ENCODE measurements at places on chromosomes 6 and 20.

DNA sequence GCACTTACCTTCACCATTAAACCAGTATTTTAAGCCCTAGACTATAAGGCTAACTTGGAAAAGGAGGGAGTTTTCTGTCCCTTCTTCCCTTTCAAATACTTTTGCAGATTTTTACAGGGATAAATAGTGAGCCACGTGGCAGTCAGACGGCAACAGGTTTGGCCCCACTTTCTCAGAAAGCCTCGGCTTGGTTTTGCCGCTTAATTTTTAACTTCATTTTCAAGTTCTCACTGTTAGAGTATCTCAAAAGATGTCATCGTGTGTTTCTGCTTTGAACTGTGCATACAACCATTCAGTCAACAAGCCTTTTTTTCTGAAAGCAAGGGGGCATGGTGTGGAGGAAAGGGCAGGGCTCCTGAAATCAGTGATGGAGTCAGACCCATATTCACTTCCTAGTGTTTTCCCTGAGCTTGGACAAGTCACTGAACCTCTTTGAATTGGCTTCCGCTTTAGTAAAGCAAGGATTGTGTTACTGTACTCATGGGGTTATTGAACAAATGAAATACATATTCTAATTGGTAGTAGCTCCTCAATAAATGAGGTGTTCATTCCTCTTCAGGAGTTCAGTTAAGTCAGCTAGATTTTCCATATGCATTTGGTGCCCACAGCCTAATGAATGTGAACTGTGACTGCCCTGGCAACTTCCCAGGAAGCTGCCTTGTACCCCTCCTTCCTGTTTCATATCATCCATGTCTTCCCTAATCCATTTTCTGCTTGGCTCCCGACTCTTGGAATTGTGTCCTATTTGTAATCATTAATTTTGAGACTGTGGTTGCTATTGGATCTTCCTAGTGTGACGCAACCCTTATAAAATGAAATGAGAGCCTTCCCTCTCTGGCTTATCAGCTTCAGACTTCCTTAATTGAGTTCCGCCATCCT lies at the start of gene SLC17A2:
TSS of gene SLC17A2 (minus strand) at position 160 of the 879 bp plus-strand sequence. CDS start 4,895 bp downstream, outside the sequence.
- no peak for DNase-seq

- DNase-seq, result no peak
Observed at GRCh38 chr20:38392356-38392755, 42.8 kb downstream of the SNHG17 start.

DNA sequence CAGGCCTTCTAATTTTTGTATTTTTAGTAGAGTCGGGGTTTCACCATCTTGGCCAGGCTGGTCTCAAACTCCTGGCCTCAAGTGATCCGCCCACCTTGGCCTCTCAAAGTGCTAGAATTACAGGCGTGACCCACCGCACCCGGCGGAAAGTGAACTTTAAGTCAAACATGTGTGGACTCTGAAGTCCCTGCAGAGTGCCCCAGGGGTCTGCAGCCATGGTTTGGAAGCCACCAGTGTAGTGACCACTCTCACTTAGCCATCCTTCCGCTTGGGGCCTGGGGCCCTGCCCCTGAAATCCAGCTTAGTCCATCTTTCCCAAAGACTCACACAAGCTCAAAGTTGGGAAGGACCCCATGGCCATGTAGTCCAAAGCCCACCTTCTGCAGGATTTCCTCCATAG lies 164.5 kb downstream of the GRM4 start:
- DNase-seq, result no peak

DNA sequence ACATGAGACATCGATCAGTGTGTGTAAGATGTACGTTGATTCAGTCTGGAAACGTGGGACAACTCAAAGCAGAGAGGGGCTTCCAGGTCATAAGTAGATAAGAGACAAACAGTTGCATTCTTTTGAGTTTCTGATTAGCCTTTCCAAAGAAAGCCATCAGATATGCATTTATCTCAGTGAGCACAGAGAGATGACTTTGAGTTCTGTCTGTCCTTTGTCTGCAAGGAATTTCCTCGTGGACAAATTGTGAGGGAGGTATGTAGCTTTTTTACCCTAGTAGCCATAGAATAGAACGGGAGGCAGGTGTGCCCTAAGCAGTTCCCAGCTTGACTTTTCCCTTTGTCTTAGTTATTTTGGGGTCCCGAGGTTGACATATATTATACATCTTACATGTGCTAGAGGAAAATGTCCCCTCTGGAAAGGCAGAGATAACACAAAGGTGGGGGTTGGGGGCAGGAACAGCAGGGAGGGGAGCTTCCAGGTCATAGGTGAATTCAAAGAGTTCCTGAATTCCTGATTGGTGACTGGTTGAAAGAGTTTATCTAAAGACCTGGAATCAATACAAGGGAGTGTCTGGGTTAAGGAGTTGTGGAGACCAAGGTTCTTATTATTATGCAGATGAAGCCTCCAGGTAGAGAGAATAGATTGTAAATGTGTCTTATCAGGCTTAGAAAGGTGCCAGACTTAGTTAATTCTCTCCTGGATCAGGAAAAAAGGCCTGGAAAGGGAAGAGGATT lies 237.0 kb downstream of the NFATC2 start:
- DNase-seq, result no peak

GRCh38 chr6:156627524-156627923 lies 149.7 kb upstream of the ARID1B start:
- no peak for DNase-seq

DNA sequence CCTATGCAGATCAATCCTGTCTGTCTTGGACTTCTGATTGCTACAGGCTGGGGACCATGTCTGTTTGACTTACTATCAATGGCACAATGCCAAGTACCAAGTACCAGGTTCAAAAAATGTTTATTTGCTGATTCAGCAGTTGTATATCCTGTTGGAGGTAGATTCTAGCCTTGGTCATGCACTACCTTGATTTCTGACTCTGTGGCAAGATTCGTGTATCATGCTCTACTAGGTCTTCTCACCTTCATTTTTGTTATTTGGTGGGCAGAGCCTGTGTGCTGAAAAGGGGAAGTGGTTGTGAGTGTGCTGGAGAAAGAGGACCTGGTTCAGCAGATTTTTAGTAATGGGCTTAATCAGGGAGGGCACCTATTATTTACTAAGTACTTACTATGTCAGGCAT lies 192.4 kb upstream of the MYLIP start:
- DNase-seq, result no peak

GRCh38 chr6:3732345-3733141 lies 19.0 kb downstream of the PXDC1 start:
- DNase-seq, result no peak

DNA sequence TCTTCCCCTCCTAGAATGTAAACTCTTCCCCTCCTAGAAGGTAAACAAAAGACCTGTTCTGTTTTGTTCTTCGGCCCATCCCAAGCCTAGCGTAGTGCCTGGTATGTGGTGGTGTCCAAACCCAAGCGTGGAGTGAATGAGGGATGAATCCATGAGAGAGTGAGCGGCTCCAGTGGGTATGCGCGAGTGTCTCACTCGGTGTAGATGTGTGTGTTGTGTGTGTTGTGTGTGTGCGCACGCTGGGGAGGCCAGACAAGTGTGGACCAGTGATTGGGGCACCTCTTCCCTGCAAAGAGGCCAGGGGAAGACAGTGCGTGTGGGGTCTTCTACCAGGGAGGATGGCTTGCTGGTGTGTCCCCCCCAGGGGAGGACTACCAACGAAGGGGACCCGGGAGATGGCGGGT lies 392 bp upstream of the SLC2A10 start:
- no peak for DNase-seq

DNA sequence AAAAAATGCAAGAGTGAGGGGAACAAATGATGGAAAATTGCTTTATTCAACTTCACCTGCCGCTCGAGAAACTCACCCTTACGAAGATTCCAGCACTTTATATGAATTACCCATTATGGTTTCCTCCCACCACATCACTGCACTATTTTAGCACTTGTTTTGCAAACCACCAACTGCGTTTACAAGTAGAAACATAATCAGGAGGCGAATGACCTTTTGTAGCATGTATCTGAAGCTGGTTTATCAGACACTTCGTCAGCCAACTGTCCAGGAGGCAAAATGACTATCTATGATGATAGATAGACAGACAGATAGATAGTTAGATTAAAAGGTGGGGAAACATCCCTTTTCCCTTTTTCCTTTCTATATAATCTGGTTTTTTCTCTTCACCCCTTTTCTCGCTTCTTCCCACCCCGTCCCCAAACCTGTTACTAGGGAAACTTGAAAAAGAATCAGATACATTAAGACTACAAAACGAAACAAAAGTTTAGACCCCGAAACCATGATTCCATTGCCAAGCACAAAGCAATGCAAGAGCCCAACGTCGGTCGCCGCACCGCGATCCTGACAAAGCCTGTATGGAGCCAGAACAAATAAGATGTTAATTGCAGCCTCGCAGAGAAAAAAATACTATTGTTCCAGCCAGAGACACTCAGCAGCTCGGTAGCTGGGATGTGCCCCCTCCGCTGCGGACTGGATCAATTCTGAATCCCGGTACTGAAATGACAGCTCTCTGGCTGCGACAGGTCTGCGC lies 933 bp upstream of the ADGRB3 start:
- DNase-seq, result no peak

GRCh38 chr6:168926306-168926705 lies 327.3 kb downstream of the THBS2 start:
- no peak for DNase-seq

- no peak for DNase-seq
Observed at GRCh38 chr6:4369616-4370015, 234.2 kb upstream of the ECI2 start.

GRCh38 chr6:117910549-117910948 lies 3.5 kb downstream of the SLC35F1 start:
- DNase-seq, result no peak

- no peak for DNase-seq
Observed at GRCh38 chr20:25296094-25297093, 48.5 kb downstream of the PYGB start.

GRCh38 chr6:35084511-35085203 lies 56.5 kb downstream of the TCP11 start:
- DNase-seq, result no peak

- no peak for DNase-seq
Observed at GRCh38 chr6:4402477-4402976, 267.2 kb upstream of the ECI2 start.

- DNase-seq, result no peak
Observed at GRCh38 chr6:129785756-129786135, 75.4 kb downstream of the TMEM244 start.

DNA sequence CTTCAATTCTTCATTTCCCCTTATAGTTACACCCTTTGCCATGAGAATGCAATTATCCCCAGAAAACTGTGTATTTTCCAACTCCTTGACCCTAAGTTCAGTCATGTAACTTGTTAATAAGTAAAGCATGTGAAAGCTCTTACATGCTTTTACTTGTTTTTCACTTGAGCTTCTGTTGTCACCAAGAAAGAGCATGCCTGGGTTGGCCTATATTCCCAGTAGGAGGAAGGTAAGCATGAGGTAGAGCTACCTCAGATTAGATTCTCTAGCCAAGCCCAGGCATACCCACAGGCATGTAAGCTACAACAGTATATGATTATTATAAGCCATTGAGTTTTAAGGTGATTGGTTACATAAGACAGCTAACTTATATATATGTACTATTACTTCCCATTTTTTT lies 101.7 kb upstream of the SMLR1 start:
- no peak for DNase-seq

- DNase-seq, result no peak
Observed at GRCh38 chr6:160519603-160520042, 144.5 kb downstream of the LPA start.

DNA sequence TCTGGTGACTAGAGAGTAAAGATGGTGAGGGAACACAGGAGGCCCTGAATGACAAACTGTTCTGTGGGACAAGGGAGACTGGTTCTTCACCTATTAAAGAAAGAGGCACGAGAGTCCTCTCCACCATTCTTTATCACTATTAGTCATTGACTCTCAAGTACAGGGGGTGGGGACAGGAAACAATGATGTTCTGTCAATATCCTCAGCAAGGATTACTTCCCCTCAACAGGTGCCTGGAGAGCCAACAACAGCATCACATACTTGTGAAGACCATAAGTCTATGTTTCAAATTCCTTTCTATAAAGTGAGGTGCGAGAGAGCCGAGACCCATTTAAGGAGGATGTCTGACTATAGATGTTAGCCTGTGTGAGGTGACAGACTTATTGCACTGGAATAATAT lies 72.4 kb upstream of the TBC1D7 start:
- no peak for DNase-seq

DNA sequence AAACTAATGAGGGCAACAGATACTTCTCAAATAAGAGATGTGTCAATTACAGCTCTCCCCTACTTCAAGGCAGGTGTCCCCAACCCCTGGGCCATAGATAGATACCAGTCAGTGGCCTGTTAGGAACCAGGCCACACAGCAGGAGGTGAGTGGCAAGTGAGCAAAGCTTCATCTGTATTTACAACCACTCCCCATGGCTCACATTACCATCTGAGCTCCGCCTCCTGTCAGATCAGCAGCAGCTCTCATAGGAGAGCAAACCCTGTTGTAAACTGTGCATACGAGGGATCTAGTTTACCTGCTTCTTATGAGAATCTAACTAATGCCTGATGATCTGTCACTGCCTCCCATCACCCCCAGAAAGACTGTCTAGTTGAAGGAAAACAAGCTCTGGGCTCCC lies 422.1 kb downstream of the GJA1 start:
- DNase-seq, result no peak

DNA sequence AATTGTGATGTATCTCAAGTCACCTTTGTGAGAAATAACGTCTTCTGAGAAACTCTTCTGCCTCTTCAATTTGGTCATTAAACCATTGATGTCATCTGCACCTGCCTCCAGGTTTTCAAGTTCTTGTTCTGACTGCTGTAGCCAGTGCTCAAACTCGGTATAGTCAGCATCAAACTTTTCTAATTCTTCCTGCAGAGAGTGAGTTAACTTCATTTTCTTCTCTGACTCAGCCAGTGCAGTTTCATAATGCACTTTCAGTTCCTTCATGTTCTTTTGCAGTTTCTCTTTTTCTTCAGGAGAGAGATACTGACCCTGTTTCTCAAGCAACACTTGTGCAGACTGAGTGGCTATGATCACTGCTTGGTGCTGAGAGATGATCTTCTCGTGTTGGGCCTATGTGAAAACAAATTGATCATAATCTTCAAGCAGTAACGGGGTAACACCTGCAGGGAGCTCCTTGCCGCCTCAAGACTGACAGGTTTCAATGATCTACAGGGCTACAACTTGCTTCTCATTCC lies 48.8 kb downstream of the DST start:
- DNase-seq, result no peak

DNA sequence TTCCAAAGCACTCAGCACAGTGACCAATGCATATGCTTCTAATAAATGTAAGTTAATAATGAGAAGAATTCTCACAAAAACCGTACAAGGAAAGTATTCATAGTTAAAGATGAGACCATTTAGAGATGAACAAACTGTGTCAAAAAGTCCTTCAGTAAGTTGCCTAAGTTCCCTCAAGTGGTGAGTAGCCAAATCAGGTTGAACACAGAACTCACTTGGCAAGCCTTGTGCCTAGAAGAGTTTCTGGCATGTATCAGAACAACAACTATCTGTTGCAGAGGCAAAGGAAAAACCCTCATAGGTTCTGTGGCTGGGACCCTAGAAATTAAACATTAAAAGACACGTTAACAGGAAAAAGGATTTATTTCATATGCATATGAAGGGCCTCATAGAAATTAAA lies 129.6 kb upstream of the DOK5 start:
- DNase-seq, result no peak

DNA sequence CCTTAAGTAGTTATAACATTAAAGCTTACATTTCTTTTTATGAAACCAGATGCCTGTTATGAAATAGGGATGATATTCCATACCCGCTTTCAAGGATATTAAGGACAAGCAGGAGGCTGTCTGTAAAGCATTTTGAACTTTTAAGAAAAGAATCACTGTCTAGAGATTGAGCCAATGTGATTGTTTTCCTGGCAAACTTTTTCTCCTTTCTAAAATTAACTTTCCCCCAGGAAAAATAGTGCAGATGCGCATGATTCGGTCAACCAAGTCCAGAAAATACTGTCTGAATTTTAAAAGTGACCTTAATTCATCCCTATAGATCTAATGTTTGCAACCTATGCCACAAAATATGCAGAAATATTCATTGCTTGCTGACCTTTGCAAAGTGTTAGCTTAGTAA lies 15.1 kb upstream of the DEK start:
- no peak for DNase-seq

Data from GOT3 (cell line).